Activated T-cell treated with anti-CD3 and anti-CD28 coated beads, Interleukin-2, amount 50 U/mL, for 72 hours (primary cell): ENCODE measurements at places on chromosomes 6 and 20. TPM values are rescaled to one million over a fixed set of nuclear protein-coding genes. Genes with fewer than 3 reads are reported as not detected.

CALHM4 gene
- not detected for total RNA-seq

GRCh38 chr6:39195792-39196385, 33.4 kb downstream of the KCNK5 start:
- no peak for DNase-seq

POPDC3 gene
- total RNA-seq = not detected

GRCh38 chr6:138643210-138643609, 130.4 kb upstream of the CCDC28A start:
- no peak for DNase-seq

DNA sequence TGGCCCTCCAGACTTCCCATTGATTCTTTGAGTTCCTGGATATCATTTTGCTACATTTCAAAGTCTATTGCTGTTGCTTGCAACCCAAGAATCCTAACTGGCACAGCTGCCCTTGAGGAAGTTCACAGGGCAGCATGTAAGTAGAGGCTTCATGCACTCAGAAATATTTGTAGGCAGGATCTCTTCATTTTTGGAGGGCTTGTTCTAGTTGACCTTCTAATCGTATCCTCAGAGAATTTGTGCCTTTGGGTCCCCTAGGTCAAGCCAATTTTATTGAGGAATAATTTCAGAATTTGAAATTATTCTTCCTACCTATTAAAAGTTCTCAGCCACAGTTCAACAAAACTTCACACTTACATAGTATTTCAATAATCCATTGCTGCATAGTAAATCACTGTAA, 5.6 kb upstream of the NCOA3 start:
- DNase-seq = no peak

DNA sequence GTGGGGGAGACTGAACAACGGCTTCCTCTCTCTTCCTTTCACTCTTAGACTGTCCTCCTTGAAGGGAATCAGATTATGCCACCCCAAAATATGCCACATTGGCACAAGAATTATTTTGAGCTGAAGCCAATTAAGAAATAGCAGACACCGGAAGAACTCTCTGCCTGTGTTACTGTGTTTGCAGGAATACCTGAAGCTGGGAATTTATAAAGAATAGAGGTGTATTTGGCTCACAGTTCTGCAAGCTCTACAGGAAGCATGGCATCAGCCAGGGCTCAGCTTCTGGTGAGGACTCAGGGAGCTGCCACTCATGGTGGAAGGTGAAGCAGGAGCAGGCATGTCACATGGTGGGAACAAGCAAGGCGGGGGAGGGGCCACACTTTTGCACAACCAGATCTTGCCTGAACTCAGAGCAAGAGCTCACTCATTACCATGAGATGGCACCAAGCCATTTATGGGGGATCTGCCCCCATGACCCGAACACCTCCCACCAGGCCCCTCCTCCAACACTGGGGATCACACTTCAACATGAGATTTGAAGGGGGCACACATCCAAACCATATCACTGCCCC, 46.0 kb downstream of the PCNA start:
- DNase-seq = peak; percentile 10

GRCh38 chr6:47780510-47781356, 1.1 kb upstream of the OPN5 start:
- peak; percentile 30 for DNase-seq

PDSS2 gene
- 12.1 TPM for total RNA-seq

- peak; percentile 36 for DNase-seq
Measured at GRCh38 chr20:48758206-48758820, 69.5 kb downstream of the PREX1 start.

DNA sequence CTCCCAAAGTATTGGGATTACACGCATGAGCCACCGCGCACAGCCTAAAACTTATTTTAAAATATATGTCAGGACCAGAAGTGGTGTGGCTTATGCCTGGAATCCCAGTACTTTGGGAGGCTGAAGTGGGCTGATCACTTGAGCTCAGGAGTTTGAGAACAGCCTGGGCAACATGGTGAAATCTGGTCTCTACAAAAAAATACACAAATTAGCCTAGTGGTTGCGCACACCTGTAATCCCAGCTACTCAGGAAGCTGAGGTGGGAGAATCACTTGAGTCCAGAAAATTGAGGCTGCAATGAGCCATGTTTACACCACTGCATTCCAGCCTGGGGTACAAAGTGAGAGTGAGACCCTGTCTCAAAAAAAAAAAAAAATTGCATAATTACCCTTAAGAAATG, 13.7 kb downstream of the PXT1 start:
- DNase-seq = no peak

- no peak for DNase-seq
Measured at GRCh38 chr20:44093249-44093582, 93.8 kb downstream of the JPH2 start.

NHLRC1 gene
- total RNA-seq = 0.14 TPM

- DNase-seq = no peak
Measured at GRCh38 chr20:36126836-36127527, 27.6 kb upstream of the EPB41L1 start.

STMND1 gene
- total RNA-seq = not detected

DNA sequence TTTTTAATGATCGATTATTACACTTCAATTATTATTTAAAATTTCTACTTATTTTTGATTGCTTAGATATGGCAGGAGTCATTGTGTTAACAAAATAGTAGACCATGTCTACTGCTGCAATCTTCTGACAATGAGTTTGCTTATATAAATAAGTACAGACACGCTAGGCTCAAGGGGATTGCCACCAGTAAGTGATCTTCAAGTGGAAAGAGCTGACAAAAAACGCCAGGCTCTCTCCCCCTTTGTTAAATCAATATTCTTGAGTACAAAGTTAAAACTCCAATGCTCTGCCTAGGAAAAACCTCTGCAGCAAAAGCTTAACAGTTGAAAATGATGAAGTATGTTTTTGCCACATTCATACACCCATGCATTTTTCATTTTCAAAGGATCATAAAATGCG, 738.1 kb downstream of the HDGFL1 start:
- DNase-seq = no peak

- DNase-seq = no peak
Measured at GRCh38 chr20:51837876-51838420, 35.6 kb upstream of the SALL4 start.

- DNase-seq = no peak
Measured at GRCh38 chr6:130849594-130849993, 22.4 kb downstream of the SMLR1 start.

DCDC2 gene
- total RNA-seq = 0.12 TPM

CYP21A2 gene
- 1.3 TPM for total RNA-seq

AK9 gene
- total RNA-seq = 11.5 TPM

DEFB121 gene
- total RNA-seq = not detected

FOXP4 gene
- total RNA-seq = 25.9 TPM

DNA sequence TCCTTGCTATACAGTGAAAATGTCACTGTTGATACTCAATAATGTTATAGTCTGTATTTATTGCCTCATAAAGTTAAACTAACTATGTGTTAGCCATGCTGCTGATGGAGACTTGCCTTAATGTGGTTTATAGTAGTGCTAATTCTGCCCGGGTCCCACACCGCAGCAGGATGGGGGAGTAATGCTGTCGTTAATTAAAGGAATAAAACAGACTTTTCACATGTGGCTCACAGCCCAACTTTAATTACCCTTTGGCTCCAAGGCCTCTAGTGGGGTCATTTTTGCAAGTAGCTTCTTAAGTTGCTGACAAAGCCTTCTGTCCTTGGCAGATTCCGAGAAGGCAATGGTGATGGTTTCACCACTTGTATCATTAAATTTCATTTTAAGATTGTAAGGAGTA, 634.3 kb downstream of the TBC1D32 start:
- no peak for DNase-seq

GRCh38 chr20:53707371-53708055, 113.9 kb upstream of the ZNF217 start:
- peak; percentile 37 for DNase-seq

DNA sequence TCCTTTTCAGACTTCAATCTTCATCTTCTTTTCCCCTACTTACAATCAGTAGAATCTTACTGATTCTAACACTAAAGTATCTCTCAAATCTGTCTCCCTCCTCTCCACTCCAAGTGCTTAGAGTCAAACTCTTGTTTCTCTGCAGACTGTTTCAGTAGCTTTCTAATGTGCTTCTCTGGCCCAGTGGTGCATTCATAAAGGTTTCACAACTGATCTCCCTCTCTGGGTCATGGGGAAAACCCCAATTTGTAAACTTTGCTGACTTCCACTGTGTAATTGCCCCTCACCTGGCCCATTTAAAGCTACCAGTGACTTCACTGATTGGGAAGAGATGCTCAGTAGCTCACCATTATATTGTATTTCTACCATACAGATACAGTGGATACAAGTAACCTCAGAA, 183.6 kb downstream of the FAXC start:
- DNase-seq = no peak

GRCh38 chr20:57870597-57871236, 160.9 kb upstream of the PMEPA1 start:
- no peak for DNase-seq

- DNase-seq = no peak
Measured at GRCh38 chr6:168009331-168009730, 11.9 kb downstream of the KIF25 start.

- DNase-seq = peak; percentile 55
Measured at GRCh38 chr6:46090115-46091079, 39.4 kb upstream of the ENPP4 start.

GRCh38 chr6:152241013-152241766, 396.0 kb downstream of the SYNE1 start:
- DNase-seq = no peak

PSORS1C1 gene
- total RNA-seq = not detected

- DNase-seq = no peak
Measured at GRCh38 chr6:90621581-90621980, 34.7 kb upstream of the MAP3K7 start.

FOXQ1 gene
- not detected for total RNA-seq

DNA sequence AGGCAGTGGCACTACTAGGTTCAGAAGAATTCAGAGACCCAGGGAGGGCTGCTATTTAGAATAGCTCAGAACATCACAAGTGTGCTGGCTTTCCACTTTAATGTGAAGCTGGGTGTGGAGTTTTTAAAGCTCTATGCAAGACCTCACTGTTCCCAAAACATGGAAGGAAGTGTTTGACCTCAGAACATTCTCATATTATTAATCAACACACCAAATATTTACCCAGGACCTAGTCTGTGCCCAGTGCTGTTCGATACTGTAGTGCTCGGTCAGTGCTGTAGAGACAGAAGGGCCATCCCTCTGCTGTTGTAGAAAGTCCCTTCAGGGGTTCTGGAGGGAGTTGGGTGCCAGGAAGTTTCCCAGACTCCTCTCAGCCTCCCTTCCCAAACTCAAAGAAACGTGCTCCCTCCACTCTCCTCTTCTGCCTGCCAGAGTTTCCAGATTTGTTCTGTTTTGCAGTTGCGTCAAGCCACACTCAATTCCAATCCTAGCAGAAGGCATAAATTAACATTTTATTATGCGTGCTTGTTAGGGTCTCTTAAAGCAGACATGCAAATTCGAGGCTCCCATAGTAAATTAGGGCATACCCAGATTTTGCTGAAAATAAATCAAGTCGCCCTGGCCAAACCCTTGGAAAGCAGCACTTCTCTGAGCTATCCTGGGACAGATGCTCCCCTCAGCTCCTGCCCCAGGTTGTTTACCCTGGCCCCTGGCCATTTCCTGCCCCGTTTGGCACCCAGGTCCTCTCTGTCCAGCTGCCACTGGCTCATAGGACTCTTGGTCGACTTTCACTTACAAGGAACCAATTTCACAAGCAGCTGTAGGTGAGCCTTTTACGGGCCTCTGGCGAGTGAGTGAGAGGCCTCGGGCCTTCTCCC, 248.6 kb downstream of the HIVEP2 start:
- DNase-seq = no peak

SLCO4A1 gene
- 26.1 TPM for total RNA-seq

DNA sequence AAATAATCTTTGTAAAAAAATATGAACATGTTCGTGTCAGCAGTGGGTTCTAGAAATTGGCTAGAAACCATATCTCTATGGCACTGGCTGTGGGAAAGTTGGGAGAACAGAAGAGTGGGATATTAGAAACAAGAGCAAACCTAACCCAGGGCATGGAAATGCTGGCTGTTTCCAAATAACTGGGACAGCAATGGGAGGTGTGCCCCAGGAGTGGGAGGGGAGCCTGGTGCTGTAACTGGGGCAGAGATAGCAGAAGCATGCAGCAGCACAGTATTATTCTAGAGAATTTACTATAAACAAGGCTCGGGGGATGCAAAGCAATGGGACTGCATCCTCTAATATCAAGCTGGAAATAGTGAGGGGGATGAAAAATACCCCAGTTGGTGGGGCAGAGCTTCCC, 175.0 kb downstream of the KIF6 start:
- no peak for DNase-seq

ZC2HC1B gene
- total RNA-seq = not detected
